ENCODE measurements at places on chromosomes 13 and 19.

- DNase-seq = no peak
Observed at GRCh38 chr13:38641164-38641948, 45.5 kb upstream of the FREM2 start.

DNA sequence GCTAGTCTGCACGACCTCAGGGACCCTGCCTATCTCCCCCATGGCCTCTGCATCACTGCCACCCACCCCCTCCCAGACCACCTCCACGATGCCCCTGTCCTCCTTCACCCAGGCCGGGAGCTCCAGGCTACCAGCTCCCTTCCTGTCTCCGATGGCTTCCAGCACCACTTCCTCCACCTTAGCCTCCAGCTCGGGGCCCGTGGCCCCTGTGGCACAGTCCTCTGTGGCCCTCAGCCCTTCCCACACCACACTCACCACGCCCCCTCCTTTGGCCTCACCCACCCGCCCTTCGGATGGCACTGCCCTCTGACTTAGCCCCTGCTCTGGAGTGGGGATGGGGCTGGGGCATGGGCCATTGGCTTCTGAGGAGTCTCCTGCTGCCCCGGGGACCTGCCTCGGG is 7.2 kb downstream of the PALM3 start:
- DNase-seq = no peak

DNA sequence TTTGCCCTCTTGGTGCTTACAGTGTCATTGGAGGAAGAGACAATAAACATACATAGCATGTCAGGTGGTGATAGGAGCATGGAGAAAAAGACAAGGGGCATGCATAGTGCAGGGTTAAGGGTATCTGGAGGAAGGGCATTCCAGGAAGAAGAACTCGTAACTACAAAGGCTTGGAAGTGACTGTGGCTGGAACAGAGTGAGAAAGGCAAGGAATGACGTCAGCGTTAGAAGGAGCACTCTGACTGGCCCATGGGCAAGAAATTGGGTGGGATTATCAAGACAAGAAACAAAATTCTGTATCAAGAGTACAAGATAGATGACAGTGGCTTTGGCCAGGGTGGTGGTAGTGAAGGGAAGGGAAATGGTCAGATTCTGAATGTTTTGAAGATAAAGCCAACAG is 11.2 kb downstream of the SMIM17 start:
- no peak for DNase-seq

GRCh38 chr19:39728040-39728439 is 9.8 kb downstream of the CLC start:
- DNase-seq = no peak

DNA sequence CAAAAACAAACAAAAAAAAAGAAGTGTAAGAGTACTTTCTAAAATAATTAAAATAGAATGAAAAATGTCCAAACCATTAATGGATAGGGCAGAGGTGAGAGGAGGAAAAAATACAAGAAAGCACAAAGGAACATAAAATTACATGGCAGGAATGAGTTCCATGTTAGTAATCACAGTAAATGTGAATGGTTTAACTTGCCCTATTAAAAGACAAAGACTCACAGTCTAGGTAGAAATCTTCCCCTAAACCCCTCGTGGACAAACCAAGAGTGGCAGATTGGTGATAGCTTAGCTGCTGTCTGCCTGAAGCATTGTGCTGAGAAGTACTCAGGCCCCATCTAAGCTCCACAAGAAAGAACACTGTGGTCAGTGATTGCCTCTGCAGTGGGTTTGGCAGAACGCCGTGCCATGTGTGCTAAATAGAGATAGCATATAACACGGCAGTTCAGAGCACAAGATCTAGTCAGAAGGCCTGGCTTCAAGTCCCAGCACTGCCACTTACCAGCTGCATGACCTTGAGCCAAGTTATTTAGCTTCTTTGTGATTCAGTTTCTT is 103.5 kb downstream of the DPF1 start:
- DNase-seq = no peak

DNA sequence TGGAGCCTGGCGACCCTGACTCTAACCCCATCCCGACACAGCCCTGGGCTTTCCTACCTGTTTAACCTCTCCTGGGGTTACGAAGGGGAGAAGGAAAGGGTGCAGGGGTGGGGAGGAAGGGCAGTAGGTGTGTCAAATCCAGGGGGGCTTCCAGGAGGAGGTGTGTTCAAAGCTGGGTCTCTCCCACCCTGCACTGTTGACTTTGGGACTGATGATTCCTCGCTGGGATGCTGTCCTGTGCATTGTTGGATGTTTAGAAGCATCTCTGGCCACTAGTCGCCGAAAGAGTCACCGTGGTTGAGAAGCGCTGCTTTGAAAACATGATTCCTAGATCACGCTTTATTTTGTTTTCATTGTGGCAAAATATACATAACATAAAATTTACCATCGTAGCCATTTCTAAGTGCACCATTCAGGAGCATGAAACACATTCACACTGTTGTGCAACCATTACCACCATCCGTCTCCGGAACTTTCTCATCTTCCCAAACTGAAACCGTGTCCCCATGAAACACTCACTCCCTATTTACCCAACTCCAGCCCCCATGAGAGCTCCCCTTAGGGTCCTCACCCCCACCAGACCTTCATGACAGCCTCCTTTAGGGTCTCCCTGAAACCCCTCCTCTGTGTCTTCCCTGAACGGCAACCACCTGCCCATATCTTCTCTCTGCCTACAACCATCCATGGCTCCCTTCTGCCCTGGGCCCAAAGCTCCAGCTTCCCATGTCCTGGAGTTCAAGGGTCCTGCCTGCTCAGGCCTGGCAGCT is 4.4 kb upstream of the FCER2 start:
- no peak for DNase-seq

DNA sequence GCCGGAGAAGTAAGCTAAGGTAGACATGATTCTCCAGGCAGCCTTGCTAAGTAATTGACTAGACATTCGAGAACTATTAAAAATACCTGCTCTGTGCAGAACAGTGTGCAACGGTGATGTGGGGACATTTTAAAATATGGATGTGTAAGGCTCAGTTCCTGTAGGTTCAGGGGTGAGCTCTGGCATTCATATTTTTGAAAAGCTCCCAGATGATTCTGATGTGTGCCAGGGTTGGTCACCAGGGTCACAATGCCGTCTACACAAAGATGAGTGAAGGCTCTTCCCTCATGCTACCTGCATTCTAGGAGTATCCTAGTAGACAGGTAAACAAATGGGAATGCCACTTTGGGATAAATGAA is 702 bp upstream of the EPSTI1 start:
- no peak for DNase-seq

GRCh38 chr19:40150170-40150569 is 41.1 kb upstream of the MAP3K10 start:
- no peak for DNase-seq

DNA sequence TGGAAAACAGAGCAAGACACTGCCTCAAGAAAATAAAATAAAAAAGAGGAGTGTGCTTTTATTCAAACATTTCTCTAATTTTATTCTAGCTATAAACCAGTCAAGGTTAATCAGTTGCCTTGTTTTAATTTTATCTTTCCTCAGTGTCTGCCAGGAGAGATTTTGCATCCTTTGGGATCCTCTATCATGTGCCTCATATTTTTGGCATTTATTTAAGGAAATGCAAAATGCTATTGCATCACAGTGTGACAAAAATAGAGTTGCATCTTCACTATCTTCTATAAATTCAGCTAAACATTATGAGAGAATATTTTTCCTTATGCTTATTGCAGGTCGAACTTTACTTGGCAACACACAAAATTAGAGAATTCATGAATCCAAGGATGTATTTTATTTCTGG is 639.0 kb upstream of the KLF12 start:
- no peak for DNase-seq

DNA sequence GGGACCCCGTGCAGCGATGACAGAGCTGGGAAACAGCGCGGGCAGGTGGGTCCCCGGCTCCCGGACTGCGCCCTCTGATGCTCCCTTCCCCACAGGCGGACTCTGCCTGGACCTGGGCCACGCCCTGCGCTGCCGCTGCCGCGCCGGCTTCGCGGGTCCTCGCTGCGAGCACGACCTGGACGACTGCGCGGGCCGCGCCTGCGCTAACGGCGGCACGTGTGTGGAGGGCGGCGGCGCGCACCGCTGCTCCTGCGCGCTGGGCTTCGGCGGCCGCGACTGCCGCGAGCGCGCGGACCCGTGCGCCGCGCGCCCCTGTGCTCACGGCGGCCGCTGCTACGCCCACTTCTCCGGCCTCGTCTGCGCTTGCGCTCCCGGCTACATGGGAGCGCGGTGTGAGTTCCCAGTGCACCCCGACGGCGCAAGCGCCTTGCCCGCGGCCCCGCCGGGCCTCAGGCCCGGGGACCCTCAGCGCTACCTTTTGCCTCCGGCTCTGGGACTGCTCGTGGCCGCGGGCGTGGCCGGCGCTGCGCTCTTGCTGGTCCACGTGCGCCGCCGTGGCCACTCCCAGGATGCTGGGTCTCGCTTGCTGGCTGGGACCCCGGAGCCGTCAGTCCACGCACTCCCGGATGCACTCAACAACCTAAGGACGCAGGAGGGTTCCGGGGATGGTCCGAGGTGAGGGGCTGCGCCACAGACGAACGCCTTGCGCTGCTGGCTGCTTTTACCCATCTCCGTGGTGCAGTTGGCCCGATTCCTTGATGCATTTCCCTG is 7.8 kb upstream of the SELENOV start:
- DNase-seq = peak; percentile 50

DNA sequence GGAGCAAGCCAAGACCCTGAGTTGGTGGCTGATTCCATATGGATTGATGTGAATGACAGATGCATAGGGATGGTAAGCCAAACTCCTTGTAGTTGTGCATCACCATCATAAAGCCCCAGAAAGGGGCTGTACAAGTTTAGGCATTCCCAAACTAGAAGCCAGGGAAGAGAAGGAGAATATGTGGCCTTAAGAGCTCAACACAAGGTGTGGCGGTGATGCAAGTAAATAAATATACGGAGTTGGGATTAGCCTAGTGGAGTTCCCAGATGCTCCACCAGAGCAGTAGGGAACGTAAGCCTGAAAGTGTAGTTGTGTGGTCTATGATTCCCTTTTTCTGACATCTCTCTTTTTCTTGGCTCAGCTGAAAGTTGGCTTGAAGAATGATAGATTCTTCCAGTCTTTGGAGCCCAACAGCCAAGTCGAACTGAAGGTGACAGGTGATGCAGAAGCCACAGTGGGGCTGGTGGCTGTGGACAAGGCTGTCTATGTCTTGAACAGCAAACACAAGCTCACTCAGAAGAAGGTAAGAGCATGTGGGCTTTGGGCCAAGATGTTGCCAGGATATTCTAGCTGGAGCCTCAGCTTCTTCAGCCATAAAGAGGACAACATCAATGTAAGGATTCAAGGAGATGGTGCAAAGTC is 30.1 kb downstream of the RDH8 start:
- DNase-seq = peak; percentile 72

DNA sequence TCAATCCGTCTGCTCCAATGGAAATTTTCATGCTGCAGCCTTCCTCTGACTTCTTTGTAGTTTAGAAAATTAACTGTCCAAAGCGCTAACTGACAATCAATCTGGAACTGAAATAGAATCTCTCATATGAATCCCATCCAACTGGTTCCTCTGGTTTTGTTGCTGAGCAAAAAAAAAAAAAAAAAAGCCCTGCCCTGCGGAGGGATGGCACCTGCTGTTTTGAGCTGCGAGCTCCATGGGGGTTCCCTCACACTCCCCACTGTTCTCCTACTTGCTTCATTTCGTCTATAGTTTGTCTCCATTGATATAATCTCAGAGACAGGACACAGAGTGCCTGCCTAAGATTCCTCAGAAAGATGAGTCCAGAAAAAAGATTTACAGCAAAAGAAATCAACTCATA is 33.4 kb downstream of the FAAP24 start:
- peak; percentile 26 for DNase-seq

- DNase-seq = no peak
Observed at GRCh38 chr13:80742033-80742432, 401.1 kb upstream of the SPRY2 start.

- DNase-seq = no peak
Observed at GRCh38 chr19:4014541-4015491, 7.3 kb downstream of the PIAS4 start.

DNA sequence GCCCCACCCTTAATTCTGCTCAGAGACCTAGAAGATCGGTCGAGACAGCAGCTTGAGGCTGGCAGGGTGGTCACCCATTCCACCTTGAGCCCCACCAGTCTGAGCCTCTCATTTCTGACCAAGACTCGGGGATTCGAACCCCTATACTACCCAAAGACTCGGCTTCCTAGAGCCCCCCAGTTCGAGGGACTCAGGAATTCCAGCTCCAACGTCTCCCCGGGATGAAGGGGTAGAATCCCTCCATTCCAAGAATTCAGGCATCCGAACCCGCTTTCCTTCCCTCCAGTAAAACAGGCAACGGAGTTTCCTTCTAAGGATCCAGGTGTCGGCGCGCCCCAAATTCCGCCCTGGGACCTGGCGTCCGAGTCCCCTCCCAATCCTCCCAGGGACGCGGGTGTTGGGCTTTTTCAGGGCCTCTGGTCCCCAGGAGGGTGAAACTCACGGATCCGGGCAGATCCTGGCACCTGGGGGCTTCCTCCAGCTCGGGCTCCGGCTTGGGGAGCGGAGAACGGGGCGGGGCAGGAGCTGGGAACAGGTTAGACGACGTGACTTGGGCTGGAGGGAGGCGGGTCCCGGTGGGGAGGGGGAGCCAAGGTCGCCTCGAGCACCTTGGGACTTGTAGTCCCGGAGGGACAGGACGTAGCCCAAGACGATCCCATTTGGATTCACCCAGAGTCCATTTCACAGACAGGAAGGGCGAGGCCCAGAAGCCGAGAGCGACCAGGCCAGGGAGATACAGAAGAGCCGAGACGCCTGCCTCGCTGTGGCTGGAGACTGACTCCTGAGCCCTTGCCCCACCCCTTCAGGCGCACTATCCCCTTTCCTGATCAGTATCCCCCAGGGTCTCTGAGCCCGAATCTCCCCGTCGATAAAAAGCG is at the start of gene PPP1R13L:
Gene PPP1R13L, minus strand, starts transcription at position 513 of the 878 bp plus-strand sequence. CDS start 6,751 bp downstream, outside the sequence.
- DNase-seq = peak; percentile 94

DNA sequence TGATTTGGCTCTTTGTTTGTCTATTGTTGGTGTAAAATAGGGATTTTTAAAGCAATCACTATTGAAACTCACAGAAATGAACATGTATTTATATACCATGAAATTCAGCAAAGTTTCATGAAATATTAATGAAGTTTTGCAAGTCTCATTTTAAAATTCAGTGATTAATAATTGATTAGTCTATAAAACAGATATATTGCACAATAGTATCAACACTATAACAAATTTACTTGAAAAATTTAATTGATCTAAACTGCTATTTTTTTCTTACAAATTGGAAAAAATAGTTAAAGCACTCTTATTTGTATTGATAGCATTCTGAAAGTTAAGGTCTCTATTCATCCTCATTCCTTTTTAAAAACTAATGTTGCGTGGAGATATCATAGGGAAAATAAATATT is 121.0 kb upstream of the PCDH9 start:
- DNase-seq = no peak

- no peak for DNase-seq
Observed at GRCh38 chr13:107867701-107868661, 347.4 kb downstream of the LIG4 start.

Data from foreskin keratinocyte (primary cell).